Activated T-helper 1 cell treated with anti-CD3 and anti-CD28 coated beads, Interleukin-2, amount 50 U/mL, for 16 hours (primary cell): ENCODE measurements at places on chromosomes 3 and 15.

DNA sequence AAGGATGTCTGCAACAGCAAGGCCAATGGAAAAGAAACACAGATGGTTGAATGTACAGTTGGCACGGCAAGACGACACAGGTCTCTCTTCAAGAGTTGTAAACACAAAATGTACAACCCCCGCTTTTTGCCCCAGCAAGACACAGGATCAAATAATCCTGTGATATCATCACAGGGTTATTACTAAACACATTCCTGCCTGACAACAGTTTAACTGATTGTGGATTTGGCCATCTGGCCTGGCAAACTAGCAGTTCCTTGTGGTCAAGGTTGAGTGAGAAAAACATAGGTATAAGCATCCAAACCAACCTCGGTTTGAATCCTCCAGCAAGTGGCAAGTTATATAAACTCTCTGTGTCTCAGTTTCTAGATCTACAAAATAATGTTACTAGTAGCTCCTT, 23.4 kb downstream of the PARP16 start:
- no peak for DNase-seq

- DNase-seq = no peak
Measured at GRCh38 chr3:47817609-47818008, 14.7 kb downstream of the DHX30 start.

GRCh38 chr15:59590027-59590426, 21.6 kb upstream of the GCNT3 start:
- no peak for DNase-seq

GRCh38 chr3:7188551-7188950, 327.6 kb downstream of the GRM7 start:
- DNase-seq = no peak

DNA sequence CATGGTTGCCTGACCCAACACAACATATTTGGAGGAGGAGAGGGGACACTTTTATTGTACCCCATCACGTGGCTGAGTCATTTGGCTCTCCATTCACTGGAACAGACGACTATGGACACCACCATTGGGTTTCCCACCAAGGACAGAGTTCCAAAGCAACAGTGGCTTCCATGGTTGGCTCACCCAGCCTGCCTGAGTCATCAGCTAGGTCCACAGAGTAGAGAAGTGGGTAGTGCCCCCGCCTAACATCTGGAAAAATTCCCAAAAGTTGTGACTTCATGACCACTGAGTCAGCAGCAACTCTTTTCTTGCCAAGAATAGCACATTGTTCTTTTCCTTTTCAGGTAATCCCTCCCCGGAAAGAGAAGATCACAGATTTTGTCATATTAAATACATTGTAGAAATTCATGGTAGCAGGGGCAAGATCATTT, 3.0 kb upstream of the PPP1R2 start:
- no peak for DNase-seq

GRCh38 chr3:61562042-61562720, 810 bp downstream of the PTPRG start:
- no peak for DNase-seq

DNA sequence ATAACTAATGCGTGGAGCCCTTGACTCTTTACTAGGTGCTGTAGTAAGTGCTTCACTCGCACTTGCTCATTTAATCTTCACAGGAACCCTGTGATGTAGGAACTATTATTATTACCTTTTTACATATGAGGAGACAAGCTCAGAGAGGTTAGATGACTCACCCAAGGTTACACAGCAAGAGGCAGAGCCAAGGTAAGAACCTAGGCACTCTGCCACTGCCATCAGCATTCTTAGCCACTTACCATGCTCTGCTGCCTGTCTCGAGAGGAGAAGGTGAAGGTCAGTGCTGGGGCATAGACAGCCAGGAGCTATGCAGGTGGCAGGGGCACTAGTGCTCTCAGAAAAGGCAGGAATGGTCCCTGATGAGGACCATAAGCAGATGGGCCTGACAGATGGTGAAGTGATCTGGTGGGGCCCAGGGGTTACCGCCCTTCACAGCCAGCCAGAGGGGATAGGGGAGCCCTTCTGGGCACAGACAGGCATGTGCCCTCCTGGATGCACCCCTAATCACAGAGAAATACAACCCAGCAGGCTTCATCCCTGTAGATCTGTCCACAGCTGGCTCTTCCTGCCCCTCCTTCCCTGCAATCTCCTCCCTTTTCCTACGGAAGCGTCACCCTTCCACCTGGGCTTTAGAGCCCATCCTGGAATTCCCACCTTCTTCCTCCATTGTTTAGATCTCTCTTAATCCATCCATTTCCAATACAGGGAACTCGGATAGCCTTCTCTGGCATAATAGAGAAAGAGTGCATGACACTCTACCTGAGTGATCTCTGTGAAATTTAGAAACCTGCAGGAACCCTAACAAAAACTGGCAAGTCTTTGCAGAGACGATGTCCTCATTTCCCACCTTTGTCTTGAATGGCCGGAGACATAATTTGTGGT, 26.9 kb downstream of the ABTB1 start:
- no peak for DNase-seq

DNA sequence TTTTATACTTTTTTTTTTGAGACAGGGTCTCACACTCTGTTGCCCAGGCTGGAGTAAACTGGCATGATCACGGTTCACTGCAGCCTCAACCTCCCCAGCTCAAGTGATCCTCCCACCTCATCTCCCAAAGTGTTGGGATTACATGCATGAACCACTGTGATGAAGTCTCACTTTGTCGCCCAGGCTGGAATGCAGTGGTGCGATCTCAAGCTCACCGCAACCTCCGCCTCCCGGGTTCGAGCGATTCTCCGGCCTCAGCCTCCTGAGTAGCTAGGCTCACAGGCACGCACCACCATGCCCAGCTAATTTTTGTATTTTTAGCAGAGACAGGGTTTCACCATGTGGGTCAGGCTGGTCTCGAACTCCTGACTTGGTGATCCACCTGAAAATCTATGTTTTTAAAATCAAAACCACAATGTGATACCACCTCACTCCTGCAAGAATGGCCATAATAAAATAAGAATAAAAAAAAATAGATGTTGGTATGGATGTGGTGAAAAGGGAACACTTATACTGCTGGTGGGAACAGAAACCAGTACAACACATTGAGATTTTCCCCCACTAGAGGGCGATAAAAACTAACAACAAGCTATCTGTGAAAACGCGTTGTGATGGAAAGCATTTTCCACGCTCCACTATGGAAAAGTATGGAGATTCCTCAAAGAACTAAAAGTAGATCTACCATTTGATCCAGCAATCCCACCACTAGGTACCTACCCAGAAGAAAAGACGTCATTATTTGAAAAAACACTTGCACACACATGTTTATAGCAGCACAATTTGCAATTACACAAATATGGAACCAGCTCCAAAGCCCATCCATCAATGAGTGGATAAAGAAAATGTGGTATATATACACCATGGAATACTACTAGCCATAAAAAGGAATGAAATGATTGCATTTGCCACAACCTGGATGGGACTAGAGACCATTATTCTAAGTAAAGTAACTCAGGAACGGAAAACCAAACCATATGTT, 26.8 kb upstream of the OCA2 start:
- DNase-seq = no peak

DNA sequence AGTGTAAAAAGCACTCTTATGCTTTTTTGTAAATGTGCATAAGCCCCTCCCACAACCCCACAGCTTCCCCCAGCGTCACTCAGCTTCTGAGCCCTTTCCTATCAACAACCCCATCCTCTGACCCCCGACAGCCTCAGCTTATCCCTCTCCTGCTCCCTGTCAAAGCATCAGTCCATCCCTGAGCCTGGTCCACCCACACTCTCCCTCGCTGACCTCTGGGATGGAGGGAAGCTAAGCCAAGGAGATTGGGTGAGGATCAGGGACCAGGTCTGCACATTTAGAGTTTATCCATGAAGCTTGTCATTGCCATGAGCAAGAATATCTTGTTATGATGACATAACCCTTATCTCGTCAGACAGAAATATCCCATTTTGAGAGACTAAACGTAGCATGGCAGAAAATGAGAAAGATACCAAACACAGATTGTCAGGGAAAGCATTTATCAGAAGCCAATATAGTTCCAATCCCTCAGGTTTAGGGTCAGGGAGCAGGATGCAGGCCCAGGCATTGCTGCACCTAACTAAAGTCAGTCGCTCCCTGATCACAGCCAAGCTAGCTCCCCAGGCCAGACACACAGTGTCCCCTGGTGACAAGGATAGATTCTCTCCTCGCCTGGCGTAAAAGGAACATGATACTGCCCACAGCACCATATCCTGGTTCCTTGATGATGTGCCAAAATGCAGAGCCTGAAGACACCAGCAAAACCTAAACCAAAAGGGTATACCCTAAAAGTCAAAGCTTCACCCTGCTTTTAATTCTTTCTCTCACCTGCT, 66.9 kb downstream of the DCLK3 start:
- no peak for DNase-seq

- DNase-seq = no peak
Measured at GRCh38 chr3:52339612-52340011, 23.5 kb downstream of the DNAH1 start.

- no peak for DNase-seq
Measured at GRCh38 chr15:58994906-58995453, 7.5 kb downstream of the RNF111 start.

DNA sequence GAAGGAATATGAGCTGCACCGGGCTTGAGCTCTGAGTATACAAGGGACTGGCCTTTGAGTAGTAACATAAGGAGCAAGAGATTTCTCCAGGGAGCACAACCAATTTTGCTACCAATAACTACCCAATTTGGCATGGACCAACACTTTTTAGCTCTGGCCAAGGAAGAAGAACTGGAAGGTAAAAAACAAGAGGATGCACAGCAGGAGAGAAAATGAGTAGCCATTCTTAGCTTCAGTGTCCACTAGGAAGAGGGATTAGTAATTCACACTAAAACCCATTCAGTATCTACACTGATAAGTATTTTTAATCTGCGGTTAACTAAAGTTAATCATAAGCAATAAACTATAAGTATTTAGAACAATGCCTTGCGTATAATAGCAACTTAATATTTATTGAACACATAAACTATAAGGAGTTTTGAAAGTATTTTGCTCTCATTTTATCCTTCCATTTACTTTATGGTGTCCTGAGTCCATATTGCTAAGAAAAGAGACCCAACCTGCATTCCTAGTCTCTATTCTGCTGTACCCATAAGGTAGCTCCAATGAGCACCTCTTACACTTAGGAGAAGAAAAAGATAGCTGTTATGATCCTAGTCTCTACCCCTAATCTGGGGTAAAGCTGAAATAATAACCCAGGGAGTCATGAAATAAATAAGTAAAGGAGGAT, 268.9 kb downstream of the IGSF11 start:
- no peak for DNase-seq

- no peak for DNase-seq
Measured at GRCh38 chr15:88568589-88568988, 22.1 kb upstream of the DET1 start.

DNA sequence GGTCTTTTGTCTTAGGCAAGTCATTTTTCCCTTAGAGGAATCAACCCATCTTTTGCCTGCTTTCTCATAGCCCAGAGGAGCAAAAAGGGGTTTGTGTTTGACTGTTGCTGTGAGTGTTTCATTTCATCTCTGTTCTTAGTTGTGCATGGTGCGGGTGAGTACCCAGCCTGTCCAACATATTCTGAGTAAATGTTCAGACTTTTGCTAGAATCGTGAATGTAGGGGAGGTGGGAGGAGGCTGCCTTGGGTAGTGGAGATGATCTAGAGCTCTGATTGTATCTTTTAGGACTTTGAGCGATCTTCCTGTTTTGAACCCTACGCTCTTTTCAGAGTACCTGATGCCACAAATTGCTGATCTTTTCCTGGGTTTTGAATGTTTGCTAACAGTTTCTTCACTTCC, 123.1 kb downstream of the ZNF609 start:
- DNase-seq = no peak

DNA sequence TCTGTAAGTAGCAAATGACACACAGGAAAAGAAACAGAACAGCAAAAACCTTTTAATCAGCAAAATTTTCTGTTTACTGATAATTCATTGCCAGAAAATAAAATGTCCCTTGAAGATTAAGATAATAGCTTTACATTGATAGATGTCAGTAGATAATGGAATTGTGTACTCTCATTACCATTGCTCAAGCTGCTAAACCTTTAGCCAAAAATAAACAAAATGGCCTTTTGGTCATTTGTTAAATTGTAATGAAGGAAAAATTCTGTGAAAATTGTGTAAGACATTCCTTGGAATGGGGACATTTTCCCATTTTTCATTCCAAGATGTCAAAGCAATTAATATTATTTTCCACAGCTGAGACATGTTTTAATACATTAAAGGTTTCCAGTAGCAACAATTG, 189.8 kb downstream of the PLOD2 start:
- DNase-seq = no peak

DNA sequence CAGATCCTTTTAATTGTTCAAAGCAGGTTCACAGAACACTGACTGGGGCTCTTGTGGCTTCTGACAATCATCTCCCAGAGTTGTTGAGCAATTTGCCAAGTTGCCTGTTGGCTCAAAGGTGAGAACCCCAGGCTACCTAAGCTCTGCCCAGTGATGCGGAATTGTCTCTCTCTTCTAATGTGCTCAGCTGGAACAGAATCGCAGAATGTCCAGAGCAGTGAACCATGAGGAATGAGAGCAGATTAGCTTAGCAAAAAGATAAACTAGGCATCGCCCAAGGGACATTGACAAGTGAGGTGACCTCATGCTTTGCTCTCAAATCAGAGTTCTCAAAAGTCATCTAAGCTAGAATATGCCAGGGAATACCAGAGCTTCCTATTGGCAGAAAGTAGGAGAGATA, 148.1 kb downstream of the WDR76 start:
- DNase-seq = no peak

DNA sequence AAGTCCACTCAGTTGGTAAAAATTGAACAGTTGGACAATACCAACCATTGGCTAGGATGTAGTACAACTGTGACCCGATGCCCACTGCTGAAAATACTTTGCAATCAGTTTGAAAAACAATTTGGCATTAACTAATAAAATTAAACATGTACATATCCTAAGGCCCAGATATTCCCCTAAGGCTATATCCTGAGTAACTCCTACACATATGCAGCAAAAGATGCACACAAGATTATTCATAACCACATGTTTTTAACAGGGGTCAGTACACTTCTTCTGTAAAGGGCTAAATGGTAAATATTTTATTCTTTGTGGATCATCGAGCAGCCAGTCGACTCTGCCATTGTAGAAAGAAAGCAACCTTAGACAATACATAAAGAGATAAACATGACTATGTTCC, 116.3 kb downstream of the MEX3B start:
- DNase-seq = no peak

DNA sequence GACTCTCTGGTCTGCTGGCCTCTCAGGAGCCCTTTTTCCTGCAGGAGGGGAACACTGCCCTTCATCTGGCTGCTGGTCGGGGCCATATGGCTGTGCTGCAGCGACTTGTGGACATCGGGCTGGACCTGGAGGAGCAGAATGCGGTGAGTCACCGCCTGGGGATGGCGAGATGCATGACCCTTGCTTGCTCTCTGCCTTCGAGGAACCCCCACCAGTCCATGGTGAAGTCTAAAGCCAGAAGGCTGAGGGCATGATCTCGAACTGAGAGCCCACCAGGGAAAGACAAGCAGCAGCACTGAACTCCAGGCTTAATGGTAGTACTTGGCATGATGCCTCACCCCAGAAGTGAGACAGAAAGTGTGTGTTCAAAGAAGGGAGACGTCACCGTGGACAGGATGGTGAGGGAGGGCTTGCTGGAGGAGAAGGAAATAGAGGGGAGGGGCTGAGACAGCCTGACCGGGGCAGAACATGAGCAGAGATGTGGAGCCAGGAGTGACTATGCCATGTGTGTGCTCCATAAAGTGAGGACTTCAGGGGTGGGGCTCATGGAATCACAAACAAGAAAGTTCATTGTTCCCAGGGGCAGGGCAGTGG, 19.2 kb downstream of the ANKDD1A start:
- no peak for DNase-seq
